ENCODE measurements at places on chromosomes 6 and 20. TPM values are rescaled to one million over a fixed set of nuclear protein-coding genes. Genes with fewer than 3 reads are reported as not detected.

Gene IRAK1BP1
- total RNA-seq, result 7.4 TPM

Gene ATXN1
- 41.8 TPM for total RNA-seq

Gene HLA-DRA
- 57.5 TPM for total RNA-seq

Gene RSPO3
- total RNA-seq, result 0.75 TPM

Gene MTCH1
- 259 TPM for total RNA-seq

Gene PI16
- total RNA-seq, result 48.5 TPM

Gene TMEM63B
- total RNA-seq, result 37.1 TPM

Gene ADGRB3
- total RNA-seq, result 1.3 TPM

- DNase-seq, result no peak
Measured at GRCh38 chr6:70889270-70889669, 67.6 kb downstream of the B3GAT2 start.

GRCh38 chr6:106381881-106382280, 21.4 kb downstream of the CRYBG1 start:
- no peak for DNase-seq

- DNase-seq, result no peak
Measured at GRCh38 chr20:31606804-31607639, 1.9 kb downstream of the ID1 start.

DNA sequence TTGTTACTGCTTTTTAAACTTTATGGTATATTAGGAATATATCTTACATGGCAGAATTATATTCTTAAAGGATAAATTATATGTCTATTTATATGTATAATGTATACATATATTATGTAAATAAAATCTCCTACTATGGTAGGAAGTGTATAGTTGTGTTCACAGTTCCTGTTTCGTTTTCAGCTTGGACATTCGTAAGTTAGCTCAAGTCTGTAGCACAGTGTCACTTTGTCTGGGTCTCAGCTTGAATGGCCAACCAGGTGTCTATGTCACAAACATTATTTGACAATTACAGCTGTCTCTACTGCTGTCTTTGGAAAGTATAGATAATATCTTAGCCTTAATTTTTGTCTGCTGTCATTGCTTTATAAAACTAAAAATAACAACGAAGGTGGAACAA, 303.9 kb downstream of the CDKAL1 start:
- DNase-seq, result no peak

- no peak for DNase-seq
Measured at GRCh38 chr6:46684771-46685170, 2.9 kb upstream of the TDRD6 start.

- DNase-seq, result no peak
Measured at GRCh38 chr20:22339091-22339881, 245.1 kb downstream of the FOXA2 start.

DNA sequence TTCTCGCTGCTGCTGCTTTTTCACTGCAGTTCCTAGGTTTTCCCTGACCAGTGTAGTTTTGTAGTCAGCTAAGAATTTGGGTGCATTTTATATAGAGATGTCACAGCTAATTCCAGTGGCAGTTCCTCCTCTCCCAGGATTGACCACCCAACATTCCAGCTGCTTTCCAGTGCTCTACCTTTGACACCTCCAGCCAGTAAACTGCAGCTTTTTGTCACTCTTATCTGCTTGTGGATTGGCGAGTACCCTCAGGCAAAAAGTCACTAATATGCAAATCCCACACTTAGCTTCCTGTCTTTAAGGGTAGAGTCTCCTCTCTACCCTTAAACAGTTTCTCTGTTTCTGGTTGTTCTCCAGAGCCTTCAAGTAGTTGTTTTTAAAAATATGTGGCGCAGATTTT, 146.9 kb upstream of the KCNG1 start:
- DNase-seq, result peak; percentile 2

DNA sequence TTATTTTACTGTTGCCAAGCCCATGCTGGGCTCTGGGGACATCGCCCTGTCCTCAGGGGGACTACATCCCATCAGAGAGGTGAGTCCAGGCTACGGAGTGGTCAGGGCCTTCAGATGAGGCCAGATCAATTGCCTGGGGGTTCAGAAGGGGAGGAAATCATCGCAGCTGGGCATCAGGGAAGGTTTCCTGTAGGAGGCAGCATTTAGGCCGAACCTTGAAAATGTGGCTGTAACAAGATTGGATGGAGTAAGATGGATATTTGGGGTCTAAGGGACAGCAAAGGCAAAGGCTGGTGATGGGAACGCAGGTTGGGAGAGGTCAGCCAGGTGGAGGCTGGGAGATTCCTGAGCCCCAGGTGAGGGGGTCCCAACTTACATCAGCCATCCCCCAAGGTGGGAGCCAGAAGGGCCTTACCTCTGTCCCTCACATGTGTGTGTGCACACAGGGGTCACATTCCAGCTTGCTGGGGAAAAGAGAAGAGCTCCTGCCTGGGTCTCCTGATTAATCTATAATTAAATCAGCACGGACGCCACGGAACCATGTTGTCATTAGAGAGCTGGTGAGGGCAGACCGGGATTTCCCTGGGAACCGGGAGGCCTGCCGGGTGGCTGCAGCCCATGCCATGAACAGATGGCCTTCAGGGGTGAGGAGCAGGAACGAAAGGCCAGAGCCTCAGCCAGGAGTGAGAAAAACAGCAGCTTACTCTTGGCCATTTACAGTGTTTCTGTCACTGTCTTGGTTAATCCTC, 30.5 kb upstream of the DLGAP4 start:
- no peak for DNase-seq

GRCh38 chr6:168915855-168916254, 337.8 kb downstream of the THBS2 start:
- no peak for DNase-seq

DNA sequence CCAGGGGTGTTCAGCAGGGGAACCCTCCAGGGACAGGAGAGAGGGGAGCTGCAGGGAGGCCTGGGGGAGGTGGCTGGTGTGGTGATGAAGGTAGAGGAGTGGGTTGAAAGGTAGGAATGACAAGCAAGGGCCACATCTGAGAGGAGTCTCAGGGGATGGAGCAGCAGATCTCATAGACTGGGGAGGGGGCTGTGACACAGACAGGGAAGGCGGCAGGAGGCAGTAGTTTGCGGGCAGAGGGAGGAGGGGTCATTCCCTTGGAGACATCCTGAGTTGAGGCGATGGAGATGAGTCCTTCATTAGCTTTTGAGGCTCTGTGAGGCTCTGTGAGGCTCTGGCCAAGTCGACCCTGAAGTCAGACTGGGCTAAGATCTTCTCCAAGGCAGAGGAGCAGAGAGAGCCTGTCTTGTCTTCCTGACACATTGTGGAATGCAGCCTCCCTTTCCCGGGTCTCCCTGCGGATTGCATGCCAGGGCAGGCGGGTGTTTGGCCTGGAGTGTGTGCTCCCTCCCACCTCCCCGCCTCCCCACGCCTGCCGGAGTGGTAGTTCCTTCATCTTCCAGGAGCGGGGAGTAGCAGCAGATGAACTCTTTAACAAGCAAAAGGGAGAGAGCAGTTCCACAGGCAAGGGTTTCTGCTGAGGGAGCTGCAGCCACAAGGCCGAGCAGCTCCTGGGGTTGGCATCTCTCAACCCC, 34.3 kb upstream of the MLN start:
- DNase-seq, result no peak

DNA sequence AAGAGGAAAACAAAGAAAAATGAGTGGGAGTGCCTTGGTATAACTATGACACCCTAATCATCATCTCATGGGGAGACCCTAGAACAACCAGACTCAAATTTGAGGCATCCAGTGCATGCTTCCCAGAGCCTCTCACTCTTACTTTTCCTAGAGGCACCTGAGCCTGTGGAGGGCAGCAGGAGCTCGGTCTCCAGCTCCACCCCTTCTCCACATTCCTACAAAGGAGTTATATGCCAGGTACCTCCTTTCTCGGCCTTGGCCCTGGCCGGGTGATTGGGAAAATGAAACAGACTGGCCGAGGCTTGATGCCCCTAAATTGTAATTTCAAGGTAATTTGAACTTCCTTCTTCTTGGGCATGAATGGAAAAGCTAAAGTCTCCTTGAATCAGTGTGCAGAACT, 761.2 kb upstream of the CHD6 start:
- no peak for DNase-seq

DNA sequence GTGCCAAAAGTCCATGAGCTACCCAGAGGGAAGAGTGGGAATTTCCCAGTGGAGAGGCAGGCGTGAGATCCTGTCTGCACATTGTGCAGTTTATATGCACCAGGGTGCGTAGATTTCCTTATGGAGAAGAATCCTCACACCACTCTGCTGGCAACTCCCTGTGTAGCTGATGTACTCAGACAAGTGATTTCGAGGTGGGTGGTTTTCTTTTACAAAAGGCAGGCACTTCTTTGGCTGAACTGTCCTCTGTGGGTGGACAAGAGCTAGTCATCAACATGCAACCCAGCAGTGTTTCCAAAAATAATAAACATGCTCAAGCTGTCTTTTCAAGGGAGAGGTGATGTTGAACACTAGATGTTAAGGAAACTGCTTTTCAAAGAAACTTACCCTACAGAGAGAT, 121.7 kb upstream of the NXT1 start:
- DNase-seq, result no peak

GRCh38 chr20:44579313-44580081, 2.9 kb upstream of the PKIG start:
- DNase-seq, result no peak

DNA sequence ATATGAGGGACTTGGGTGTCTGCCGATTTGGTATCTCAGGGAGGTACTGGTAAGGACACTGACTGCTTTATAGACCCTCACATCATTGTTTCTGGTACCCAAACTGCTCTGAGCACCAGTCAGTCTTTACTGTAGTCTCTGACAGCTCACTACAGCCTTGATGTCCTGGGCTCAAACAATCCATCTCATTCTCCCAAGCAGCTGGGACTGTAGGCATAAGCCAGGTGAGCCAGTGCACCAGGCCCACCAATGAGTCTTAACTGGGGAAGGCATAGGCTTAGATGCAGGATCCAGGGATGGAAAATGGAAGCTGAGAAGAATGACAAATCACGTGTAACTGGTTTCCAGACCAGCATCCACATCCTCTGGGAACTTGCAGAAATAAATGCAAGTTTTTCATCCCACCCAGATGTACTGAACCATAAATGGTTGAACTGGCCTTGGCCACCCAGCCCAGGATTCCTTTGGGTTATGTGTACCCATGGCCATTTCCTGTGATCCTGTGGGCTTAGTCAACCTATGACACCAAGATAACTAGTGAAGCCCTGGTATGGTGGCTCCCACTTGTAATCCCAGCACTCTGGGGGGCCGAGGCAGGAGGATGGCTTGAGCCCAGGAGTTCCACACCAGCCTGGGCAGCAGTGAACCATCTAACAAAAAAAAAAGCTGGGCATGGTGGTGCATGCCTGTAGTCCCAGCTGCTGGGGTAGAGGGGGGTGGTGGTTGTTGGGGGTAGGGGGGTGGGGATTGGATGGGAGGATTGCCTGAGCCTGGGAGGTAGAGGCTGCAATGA, 5.8 kb downstream of the TUBB start:
- no peak for DNase-seq

DNA sequence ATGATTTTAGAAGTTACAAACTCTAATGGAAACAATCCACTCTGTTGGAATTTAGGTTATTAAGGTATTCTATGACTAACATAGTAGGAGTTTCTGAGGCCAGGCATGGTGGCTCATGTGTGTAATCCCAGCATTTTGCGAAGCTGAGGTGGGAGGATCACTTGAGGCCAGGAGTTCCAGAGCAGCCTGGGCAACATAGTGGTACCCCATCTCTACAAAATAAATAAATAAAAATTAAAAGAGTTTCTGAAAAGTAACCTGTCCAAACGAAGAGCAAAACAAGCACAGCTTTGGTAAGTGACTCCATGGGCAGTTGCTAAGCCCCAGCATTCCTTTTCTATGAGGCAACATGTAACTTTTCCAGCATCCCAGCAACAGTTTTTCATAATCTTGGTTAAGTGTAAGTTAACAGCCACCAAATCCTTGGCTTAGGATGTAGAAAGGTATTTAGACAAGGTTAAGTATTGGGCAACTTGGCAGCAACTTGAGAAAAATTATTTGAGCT, 86.3 kb downstream of the SOX4 start:
- DNase-seq, result no peak

GRCh38 chr6:169406034-169406433, 152.4 kb upstream of the THBS2 start:
- DNase-seq, result no peak

DNA sequence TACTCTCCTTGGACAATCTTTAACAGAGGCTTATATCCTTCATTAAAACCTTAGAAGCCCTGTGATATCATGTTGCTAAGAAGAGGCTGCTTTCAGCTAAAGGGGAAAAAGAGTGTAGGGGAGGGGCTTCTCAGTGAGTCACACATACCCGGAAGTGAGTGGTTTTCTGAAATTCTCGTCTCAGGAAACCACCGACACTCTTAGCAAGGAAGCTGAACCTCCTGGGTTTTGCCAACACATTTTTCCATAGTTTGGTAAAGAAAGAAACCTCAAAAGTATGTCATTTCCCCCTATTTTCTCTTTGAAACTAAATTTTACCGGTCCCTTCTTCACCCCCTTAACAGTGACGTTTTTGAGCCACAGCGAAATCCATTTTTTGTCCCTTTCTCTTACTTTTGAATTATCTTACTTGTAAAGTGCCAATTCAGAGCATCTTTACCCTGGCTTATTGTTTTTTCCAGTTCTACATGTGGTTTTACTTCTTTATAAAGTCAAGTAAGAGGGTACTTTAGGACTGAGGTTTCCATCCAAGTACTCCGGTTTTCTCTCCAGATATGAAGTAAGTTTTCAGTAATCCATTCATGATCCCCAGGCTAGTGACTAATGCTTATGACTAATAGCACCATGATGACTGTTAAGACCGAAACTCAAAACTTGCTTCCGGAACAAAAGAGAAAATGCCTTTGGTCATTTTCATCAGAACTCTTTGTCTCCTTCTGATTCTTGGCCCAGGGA, 219.3 kb downstream of the ARHGAP18 start:
- DNase-seq, result no peak

- no peak for DNase-seq
Measured at GRCh38 chr20:19599200-19599599, 158.9 kb upstream of the RIN2 start.

DNA sequence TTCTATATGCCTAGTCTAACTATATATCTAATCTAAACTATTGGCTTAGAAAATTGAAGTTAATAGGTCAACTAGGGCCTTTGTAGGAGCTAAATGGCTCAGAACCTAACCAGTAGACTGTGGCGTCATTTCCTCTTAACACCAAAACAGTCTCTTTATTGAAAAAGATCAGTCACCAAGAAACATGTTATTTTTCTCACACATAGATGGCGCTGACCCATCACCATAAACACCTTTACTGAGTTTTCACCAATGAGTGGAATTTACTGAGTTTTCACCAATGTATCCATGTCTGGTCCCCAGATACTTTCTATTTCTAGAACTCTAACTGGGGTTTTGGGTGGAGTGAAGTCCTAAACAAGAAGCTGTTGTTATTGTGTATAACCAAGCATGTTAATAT, 636.0 kb downstream of the BCKDHB start:
- no peak for DNase-seq

GRCh38 chr6:3343089-3343883, 84.5 kb downstream of the PSMG4 start:
- DNase-seq, result no peak

DNA sequence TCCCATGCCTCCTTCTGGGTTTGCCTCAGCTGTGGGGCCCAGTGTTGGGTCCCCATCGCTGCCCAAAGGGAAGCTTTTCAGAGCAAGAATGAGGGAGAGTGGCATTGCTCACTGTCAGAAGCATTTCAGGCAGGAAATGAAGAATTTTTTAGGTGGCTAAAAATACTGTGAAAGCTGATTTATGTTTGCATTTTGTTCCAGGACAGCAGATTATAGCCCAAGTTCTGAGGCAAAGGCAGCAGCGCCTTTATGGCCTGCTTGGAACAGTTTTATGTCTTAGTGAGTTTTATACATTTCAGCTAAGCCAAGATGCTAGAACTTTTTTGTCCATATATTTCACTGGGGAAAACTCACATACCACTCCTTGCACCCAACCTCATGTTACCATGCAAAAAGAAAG, 4.3 kb upstream of the CCDC167 start:
- no peak for DNase-seq

Measured in right atrium auricular region (tissue), 2 donors.